ENCODE measurements at places on chromosomes 1 and 21.

DNA sequence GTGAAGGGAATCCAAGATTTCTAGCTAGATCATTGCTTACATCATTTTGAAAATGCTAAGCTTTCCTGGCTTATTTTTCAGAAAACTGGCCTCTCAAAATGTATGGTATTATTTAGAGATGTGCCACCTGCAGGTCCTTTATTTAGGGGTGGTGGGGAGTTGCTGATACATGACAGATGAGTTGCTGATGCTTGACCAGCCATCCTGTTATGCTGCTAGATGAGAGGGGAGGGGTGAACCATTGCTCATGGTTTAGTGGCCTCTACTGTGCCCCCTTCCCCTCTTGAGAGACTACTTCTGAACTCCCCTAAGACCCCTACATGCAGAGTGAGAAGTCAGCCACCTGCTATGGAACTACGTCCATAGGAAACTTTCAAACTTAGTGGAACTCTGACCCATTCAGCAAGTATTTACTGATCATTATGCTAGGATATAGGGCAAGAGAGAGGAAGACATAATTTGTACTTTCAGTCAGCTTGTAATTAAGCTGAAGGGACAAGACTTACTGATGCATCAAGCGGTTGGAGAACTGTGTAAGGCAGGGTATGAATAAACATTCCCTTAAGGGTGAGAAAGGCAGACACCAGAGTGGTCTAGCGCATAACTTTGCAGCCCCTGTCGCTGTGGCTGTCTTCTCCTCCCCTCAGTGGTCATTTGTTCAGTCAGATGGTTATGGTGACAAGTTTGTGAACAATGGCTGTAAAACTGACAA, 34.6 kb downstream of the SLAMF6 start:
- no peak for DNase-seq

GRCh38 chr1:154405747-154406571, 816 bp downstream of the IL6R start:
- DNase-seq = peak; percentile 77

DNA sequence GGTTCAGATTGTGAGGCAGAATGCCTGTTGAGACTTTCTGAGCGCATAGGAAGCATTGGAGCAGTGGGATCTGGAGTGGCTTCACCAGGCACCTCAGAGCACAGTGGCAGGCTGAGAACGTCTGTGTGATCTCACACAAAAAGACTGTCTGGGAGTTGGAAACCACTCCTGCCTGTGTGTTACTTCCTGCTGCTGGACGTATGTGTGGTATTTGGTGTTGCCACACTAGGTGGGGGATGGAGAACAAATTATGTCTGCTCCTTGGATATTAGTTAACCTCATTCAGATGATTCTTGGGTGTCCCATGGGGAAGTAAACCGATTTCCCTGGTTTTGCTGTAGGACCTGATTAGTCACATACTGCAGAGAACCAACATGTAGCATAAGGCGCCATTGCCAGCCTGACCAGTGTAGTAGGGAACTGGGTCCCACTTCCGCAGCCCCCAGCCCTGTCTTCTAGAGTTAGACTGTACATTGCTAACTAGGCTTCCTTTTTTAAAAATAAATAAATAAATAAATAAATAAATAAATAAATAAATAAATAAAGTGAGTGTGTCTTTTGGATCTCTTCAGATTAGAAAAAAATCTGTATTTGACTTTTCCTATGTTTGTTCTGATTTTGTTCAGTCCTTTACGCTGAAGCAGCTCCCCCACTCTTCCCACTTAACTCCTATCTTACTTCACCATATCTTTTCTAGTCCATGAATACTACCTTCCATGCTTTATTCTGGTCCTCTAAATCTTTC, 26.9 kb downstream of the UCK2 start:
- DNase-seq = no peak

DNA sequence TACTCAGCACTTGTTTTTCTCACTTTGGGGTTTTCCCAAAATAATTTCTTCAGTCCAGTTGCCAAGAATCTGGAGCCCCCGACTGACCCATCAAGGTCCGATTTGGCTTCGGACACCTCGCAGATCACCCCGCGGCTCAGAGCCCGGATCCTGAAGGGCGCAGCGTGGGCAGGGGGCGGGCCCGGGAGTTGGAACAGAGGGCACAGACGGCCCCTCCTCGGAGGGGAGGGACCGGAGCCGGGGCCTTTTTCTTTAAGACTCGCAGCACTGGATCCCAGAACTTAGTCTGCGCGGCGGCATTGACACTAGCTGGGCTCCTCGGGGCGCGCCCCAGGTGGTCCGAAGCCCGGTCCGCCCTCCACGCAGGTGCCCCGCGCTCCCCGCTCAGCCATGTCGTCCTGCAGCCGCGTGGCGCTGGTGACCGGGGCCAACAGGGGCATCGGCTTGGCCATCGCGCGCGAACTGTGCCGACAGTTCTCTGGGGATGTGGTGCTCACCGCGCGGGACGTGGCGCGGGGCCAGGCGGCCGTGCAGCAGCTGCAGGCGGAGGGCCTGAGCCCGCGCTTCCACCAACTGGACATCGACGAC, at the start of gene CBR3:
Gene CBR3 (plus strand): TSS at position 277 of the 588 bp plus-strand sequence. CDS start 114 bp downstream, at position 391.
- DNase-seq = peak; percentile 60

GRCh38 chr1:100441651-100442050, 89.3 kb downstream of the CDC14A start:
- no peak for DNase-seq

GRCh38 chr1:160460683-160461287, 60.4 kb downstream of the VANGL2 start:
- no peak for DNase-seq

DNA sequence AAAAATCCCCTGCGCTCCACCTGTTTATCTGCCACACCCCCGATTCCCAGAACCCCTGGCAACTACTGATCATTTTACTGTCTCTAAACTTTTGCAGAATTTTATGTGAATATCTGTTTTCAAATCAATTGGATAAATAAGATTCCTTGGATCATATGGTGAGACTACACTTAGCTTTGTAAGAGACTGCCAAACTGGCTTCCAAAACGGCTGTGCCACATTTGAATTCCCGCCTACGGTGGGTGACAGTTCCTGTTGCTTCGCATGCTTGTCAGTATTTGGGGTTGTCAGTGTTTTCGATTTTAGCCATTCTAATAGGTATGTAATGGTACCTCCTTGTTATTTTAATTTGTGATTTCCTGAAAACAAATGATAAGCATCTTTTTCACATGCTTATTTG, 22.7 kb upstream of the FMN2 start:
- no peak for DNase-seq

DNA sequence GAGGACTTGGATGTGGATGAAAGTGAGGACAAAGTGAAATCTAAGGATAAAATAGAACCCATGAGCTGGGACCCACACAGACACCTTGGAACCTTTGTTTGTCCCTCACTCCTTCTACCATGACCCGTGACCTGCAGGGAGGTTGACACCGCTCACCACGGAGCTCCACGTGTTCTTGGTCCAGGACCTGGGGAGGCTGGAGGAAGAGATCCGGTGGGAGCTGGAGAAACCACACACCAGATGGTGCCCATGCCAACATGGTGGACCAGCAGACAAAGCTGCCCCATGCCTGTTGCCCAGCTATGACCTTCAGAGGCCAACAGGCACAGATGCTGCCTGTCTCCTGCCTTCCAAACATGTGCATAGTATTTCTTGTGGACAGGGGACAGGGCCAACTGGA, 721.9 kb downstream of the PTPRU start:
- no peak for DNase-seq

DNA sequence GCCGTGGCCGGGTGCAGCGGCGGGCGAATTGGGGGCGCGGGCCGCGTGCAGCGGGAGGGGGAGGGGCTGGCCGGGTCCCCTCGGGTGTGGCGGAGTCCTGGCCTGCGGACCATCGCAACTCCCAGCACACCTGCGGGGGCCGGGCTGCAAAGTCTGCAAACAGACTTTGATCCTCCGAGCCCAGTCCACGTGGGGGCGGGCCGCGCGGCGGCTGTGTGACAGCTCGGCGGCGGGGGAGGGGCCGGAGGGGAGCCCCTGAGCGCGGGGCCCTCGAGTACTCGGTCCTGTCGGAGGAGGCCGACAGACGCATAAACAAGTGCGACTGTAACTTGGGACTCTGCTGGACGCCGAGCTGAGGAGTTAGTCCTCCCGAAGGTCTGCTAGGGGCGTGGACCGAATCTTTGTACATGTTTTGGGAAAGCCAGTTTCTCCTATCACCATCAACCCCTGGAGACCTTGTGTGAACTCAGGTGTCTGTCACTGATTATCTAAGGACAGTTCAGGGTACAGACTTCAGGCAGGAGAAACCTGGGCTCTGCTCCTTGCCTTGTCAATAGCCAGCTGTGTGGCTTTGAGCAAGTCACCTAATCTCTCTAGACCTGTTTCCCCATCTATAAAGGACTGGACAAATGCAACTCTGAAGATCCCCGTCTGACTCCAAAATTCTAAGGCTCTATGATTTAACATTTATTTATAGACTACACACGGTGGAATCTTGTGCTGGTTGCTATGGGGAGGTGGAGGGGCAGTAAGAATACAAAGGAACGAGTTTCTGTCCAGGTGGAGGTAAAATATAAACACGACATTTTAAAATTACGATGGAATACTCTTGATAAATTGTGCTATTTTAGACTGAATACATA, 710 bp upstream of the SLC30A1 start:
- DNase-seq = peak; percentile 75

DNA sequence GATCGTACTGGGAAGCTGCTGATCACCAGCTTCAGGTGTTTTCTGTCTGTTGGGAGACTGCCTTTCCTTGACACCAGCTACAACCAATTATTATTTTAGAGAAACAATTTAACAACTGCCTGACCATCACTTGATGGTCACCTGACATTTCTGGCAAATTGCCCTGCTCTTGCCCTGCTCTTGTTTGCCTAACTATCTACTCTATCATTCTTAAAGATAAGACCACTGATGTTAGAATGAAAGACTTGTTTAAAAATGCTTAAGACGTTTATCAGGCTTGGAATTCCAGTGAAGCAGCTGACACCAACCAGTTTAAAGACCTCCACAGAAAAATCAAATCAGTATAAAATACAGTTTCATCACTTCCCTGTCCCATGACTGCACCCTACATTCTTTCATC, 423.3 kb upstream of the CAMK1G start:
- DNase-seq = no peak

DNA sequence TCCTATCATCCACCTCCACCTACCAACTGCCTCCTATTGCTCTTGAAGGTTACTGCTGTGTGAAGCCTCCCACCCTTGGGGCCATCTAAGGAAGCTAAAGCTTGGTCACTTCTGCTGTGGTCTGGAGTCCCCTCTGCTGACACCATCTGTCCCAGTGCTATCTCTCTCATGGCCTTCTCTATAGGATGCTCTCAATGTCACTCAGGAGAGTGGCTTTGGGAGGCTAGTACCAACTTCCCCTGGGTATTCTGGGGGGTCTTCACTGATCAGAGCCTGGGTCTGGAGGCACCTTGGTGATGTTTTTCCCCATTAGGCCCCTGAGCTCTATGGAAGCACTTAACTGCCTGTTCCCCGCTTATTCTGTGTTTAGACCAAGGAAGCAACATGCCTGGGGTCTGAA, 12.3 kb upstream of the NCF2 start:
- no peak for DNase-seq

DNA sequence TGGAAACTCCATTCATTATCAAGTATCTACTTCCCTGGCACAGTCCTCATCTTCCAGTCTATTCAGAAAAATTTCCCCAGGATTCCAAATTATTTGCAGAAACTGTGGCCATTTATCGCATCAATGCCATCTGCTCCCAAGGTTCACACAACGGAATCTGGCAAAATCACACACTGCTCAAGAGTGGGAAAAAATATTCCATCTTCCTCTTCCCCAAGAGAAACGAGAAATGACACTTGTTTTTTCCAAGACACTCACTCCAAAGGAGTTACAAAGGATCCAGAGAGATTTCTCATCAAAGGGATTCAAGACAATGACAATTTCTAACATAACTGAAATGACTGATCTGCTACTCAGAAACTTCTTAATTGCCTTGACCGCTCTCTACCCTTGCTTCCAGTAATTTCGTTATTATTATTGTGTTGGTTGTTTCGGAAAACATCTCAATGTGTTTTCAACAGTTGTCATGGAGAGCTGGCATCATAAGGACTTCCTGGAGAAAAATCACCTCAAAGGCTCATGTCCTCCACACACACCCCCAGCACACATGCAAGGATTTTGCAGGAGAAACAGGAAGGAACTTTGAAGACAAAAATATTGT, 128.0 kb downstream of the PSMG1 start:
- DNase-seq = no peak

DNA sequence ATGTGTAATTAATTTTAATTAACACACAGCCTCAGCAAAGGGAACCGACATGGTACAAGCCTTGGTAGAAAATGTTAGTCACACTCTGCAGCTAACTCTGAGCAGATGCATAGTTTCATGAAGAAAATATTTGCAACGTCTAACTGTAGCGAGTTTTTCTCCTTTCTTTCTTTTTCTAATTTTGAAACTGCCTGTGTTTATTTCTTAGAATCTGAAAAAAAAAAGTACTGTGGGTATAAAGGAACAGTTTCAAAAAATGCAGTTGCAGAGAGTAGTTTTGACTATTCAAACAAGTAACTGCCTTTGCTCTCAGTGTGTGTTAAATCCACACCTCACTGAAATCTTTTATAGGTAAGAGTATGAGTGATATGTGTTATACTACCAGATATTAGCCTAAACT, 149.9 kb upstream of the C1orf105 start:
- DNase-seq = no peak

DNA sequence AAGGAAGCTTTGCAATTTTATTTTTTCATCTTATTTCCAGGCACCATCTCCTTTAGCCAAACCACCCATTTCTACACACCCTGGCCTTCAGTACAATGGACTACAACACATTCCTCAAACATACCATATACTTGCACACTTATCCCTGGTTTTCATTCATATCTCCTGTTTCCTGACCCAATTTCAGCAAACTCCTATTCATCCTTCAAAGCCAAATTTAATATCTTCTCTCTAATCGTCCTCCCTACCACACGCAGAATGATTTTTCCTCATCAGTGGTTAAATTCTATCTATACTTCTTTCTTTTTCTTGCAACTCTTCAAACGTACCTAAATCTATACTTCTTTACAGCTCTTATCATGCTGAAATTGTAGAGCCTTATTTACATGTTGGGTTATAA, 2.9 kb downstream of the DENND2C start:
- DNase-seq = no peak

GRCh38 chr1:63135174-63135512, 187.2 kb upstream of the FOXD3 start:
- no peak for DNase-seq

GRCh38 chr1:101520302-101520701, 283.5 kb downstream of the S1PR1 start:
- DNase-seq = no peak

GRCh38 chr1:56194701-56195300, 384.6 kb downstream of the PLPP3 start:
- DNase-seq = no peak
